Ovary (tissue), 10 donors: ENCODE measurements at places on chromosomes 5 and 9.

- DNase-seq = no peak
These were observed 30.3 kb upstream of the AKNA start for GRCh38 chr9:114418053-114418452.

- peak; percentile 54 for DNase-seq
These were observed 2.1 kb downstream of the NR4A3 start for GRCh38 chr9:99823681-99824377.

DNA sequence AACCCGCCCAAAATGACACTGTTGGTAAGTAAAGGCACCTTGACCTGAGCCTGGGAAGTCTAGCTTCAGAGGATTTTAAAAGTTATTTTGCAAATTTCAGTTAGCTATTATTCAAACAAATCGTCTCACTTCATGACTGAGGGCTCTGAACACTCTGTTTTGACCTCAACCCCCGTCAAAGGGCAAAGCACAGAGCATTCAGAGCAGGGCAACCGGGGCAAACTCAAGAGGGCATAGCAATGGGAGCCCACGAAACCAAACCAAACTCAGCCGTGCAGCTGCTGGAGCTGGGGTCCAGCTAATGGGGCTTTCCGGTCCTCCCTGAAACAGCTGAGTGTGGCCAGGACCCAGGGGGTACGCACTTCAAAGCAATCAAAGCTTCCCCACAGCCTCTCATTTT lies 1.6 kb downstream of the C9 start:
- DNase-seq = no peak

GRCh38 chr5:161167016-161167767 lies 315.2 kb upstream of the ATP10B start:
- no peak for DNase-seq

GRCh38 chr5:149912226-149912871 lies 32.2 kb downstream of the PDE6A start:
- no peak for DNase-seq

DNA sequence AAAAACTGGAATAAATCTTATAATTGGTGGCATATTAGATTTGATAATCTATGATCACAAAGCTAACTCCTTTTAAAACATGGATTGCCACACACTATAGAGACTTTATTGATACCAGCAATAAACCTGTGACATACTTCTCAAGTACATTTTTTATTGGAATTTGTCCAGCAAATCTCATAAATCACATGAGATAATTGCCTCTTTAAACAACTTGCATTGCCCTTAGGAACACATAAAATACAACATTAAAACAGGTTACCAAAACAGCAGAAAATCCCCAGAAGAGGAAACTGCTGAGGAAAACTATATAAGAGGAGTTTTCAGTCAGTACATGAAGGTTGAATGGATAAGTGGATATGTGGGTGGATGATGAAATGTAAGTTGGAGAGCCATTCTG lies 124.6 kb downstream of the SNCAIP start:
- no peak for DNase-seq

GRCh38 chr5:107717816-107718215 lies 47.1 kb upstream of the EFNA5 start:
- DNase-seq = no peak

- DNase-seq = no peak
These were observed 81.6 kb upstream of the PHYKPL start for GRCh38 chr5:178314061-178314660.

- no peak for DNase-seq
These were observed 67.3 kb downstream of the DOCK8 start for GRCh38 chr9:281741-282645.

DNA sequence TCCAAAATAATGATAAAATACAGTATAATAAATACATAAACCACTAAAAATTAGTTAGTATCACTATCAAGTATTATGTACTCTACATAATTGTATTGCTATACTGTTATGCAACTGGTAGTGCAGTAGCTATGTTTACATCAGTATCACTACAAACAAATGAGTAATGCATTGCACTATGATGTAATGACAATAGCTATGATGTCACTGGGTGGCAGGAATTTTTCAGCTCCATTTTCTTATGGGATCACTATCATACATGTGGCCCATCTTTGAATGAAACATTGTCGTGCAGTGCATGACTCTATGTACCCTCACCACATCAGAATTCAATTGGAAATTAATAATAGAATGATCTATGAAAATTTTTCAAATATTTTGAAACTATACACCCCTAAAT lies 201.3 kb downstream of the MPDZ start:
- DNase-seq = no peak
